Left ventricle myocardium superior (tissue), 1 donor: ENCODE measurements at places on chromosomes 1 and 21. TPM values are rescaled to one million over a fixed set of nuclear protein-coding genes. Genes with fewer than 3 reads are reported as not detected.

The LBR gene
- 9.5 TPM for total RNA-seq

The ASAP3 gene
- total RNA-seq, result 47.3 TPM

The ZMYM4 gene
- total RNA-seq, result 34.9 TPM

DNA sequence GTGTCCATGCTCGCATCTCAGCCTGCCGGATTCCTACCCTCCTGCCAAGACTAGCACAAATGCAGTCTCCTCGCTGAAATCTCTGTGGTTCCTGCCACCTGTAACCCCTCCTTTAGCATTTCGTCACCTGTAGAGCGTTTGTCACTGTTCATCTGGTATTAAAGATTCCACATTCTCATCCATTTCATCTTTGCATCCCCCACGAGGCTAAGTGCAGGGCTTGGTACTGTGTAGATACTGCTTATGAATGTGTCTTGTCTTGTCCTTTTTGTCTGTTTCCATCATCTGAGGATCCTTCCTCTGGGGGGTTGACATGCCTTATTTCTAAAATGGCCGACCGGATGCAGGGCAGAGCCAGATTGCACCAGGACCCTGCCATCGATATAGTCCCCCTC, 53.7 kb upstream of the DNAJC6 start:
- no peak for DNase-seq

DNA sequence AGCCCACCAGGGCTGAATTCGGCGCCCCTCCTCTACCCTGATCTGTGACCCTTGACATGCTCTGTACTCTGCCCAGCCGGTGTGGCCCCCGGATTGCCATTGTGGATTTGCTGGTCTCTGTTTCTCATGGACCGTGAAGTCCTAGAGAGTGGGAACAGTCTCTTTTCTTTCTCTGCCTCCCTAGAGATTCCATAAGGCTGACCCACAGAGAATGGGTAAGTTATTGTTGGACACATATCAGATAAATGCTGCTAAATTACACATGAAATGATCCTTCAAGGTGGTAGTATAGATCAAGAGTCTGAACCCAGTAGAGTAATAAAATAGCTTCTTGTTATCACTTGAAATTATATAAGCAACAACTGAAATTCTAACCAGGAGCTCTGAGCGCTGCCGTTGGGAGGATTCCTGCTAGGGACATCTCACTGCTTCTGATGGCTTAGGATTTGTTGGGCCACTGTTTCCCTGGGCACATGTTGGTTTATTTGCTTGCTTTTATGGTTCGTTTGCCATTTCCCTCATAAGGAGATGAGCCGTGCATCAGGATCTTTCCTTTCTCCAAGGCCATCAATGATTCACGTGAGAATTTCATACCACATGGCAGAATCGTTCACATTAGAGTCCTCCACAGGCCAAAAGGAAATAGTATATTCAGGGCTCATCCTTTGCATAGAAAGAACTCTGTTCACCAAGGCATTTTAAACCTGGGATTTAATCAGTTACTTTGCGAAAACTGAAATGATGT, 111.9 kb downstream of the ZBTB18 start:
- DNase-seq, result no peak

DNA sequence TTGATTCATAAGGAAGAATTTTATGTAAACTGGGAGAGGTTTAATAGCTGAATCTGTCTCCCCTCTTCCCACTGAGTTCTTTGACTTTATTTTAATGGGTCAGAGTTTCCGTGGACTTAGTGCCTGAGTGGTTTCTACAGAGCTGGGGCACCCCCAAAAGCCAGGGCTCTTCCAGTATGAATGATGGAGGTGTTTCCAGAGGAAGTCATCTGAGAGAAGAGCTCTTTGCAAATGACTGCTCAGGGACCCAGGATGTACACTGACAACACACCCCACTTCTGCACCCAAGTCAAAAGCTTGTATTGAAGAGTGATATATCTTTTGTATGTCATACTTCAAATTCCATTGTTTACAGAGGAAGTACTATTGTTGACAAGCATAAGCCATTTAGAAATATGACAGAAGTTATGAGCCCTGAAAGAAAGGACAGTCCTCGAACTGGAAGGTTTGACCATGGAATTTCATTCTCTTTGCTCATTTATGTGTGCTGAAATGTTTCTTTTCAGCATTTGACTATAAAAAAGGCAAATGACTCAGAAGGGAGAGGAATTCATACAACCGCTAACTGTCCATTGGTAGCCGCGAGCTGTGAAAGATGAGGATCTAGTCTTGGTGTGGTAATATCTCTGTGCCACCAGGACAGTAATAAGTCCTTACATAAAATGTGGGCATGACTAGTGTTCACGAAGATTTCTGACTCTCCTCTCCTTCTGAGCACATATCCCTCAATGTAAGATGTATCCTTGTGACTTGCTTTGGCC, 25.4 kb upstream of the LMX1A start:
- no peak for DNase-seq

DNA sequence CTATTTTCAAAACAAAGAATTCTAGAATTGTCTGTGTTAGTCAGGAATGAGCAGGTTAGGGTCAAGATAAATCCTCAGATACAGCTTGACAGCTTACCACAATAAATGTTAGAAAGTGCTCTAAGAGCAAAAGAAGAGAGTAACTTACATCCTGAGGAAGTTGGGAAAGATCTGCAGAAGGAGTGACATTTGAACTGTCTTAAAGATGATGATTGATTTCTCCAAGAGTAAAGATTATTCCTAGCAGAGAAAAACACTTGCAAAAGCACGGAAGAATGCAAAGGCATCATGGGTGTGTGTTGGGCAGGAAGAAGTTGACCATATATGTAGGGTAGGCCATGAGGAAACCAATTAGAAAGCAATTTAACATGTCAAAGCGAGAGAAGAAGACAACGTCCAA, 175.4 kb downstream of the LRRC7 start:
- no peak for DNase-seq
